ENCODE measurements at places on chromosomes 5 and 9.

GRCh38 chr5:9411142-9411541 is 134.7 kb downstream of the SEMA5A start:
- DNase-seq: no peak

DNA sequence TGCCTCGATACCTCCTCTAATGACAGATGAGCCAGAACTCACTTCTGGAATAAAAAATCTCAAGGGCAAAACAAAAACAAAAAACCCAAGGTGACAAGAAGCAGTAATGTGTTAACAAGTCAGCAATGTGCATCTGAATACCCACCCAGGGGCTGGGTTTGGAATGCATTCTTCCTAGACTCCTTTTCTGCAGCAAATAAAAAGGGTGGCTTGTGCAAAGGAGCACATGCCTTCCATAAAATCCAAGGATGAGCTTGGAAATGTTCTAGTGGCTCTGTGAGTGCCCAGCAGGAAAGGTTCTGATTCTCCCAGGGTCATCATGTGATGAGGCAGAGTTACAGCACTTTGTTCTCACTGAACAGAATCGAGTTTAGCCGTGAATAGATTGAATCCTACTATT is 599.9 kb downstream of the RAB3C start:
- DNase-seq: no peak

DNA sequence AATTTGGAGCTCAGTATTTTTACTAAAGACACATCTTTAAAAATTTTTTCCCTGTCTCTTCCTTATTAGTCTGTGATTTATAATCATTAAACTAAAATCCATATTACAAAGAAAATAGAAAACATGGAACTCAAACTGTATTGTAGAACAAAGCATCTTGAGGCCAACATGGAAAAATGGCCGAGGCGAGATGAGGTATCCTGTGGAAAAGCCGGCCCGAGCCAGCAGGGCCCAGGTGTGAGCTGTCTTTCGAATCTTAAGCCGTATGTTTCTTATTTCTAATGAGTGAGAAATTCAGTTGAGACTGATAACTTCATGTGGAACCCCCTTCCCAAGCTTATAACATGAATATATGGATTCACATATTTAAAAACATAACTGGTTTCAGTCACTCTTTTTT is 170.4 kb upstream of the OTULINL start:
- no peak for DNase-seq

DNA sequence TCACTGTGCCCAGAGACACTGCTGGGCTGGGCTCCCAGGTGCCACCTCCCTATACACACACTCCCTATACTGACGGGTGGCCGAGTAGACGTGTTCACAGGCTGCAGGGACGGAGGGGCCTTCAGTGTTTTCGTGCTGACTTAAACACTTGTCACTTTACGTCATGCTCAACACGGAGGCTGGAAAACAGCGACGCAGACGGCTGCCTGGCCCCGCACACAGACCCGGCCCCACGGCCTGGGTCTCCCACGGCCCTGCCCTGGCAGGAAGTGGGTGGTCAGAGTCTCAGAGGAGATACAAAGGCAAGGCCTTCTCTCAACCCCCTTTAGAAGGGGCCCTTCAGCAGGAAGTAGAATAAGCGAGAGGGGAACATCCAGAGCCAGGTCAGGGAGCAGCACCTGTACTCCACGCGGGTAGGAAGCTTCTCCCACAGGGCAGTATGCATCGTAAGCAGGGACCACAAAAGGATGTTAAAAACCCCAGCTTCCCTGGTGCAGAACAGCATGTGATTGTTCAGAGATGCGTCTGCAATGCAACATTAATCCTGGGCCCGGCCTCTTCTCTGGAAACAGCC is 11.9 kb upstream of the TBC1D9B start:
- DNase-seq: no peak

DNA sequence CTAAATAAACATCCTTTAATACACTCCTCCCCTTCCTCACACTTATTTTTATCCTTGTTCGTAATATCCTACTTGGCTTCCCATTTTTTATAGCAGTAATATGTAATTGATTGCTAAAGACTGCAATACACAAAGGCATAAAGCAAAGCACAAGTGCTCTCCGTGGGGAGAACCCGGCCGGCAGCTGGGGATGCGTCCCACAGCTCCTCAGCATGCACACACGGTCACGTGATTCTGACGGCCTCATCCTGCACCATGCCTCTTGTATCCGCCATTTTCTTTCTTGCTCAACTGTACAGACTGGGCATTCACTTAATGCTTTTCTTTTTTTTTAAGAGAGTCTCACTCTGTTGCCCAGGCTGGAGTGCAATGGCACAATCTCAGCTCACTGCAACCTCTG is 2.8 kb downstream of the BRD3OS start:
- no peak for DNase-seq

- no peak for DNase-seq
These were observed 21.8 kb downstream of the WHRN start for GRCh38 chr9:114483499-114483898.

DNA sequence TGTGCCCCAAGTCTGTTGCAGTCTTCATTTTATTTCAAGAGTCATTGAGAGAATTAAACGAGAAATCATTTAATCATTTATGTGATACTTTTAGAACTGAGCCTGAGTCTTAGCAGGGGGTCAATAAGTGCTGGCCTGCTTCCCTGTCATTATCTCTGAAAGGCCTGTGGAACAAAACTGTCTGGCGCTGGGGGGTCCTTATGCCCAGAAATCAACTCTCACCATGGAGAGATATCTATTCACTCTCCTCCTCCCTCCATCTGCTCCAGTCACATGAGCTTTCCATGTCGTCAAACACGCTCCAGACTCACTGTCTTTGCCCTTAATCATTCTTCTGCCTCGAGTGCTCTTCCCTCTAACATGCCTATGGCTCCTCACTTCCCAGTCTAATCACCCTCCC is 136.8 kb downstream of the ESM1 start:
- no peak for DNase-seq

DNA sequence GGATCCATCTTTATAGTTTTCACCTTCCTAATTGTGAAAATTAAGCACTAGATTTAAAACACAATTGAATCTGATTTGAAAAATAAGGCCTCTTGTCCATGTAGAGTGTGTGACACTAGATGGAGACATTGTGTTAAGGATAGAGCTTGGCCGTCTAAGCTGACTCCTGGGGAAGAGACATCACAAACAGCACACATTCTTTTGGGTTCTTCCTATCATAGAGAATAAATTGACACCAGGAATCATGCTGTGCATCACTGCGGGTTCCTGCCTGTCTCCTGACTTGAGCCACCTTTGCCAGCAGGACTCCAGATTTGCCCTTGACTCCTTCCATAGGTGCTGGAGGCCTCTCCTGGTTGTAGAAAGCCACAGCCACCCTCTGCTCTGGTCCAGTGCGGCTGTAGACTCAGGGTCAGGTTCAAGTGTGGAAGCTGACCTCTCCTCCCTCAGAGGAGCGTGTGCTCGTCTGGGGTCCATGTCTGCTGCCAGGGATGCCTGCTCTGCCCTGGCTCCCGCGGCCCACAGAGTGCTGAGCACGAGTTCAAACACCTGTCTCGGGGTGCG is 11.2 kb downstream of the ROPN1L start:
- DNase-seq: no peak

GRCh38 chr5:43973318-43973717 is 370.3 kb downstream of the NNT start:
- no peak for DNase-seq

DNA sequence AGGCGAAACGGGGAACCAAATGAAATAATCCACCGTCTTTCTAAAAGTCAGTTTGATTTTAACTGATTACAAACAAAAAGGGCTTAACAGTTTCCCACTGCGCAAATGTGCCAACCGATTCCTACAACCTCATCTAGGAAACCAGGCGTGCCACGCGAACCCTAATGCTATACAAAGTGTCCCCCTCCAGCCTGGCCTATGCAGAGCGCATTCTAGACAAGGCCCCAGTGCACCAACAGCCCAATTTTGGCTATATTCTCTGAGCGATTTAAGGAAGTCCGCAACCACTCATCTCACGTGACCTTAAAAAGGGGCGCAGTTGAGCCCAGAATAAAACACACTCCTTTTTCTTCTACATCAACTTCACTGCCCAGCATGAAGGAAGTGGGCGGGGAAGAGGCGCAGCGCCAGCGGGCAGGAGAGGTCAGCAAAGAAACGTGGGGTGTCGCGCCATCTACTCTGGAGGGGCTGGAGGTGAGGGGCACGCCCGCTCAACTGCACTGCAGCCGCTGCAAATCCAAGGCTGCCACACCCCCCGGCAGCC is 779 bp downstream of the FAM13B start:
- DNase-seq: peak; percentile 23

DNA sequence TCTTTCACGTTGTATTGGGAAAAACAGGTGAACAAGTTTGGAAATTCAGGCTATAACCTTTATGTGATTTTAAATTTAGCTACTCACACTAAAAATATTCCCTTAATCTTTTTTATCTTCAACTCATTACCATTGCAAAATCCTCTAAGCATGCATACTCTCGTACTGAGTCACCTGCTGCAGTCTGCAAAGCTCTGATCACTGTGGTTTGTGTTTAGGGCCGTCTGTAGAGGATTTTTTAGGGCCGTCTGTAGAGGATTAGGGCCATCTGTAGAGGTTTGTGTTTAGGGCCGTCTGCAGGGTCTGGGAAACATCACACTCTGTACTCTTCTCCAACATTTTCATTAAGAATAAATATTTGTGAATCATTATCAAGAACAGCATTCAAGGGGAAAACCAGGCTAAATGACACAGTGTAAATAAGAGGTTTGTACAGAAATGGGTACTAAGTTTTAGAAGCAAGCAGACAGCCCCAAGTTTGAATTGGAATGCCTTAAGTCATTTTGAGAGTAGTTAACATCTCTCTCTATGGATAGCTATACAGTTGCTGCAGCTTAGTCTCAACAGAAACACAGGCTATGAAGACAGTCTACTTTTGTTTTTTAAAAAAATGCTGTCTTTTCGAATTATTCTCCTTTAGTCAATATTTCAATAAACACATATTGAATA is 155.0 kb upstream of the TSLP start:
- DNase-seq: no peak

DNA sequence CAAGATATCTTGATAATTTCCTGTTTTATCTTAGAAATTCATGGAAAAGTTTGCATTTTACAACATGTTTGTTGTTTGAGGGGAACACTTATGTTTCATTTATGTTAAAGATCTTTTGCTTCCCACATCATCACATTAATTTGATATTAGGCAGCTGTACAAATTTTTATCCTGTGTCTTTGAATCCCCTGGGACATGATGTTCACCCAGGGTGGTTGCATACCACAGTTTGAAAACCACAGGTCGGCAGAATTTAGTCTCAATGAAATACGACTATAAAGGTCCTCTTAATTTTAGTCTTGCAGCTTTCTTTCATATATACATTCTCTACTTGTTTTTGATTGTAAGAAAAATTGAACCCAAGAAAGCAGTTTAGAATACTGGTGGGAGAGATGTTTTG is 3.7 kb downstream of the NAA35 start:
- DNase-seq: no peak

DNA sequence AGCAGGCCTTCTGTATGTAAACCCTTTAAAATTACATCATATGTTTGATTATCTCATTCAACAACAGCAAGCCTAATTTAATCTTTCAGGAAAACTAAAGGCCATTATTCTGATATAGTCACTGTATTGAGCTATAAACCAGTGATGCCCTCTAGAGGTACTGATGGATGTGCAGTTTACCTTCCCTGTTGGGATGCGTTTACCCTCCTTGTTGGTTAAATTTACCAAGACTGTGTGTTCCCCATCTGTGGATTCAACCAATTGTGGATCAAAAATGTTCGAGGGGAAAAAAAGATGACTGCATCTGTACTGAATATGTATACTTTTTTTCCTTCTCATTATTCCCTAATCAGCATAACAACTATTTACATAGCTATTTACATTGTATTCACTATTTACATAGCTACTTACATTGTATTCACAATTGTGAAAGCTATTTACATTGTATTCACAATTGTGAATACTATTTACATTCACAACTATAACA is 3.7 kb upstream of the BAAT start:
- no peak for DNase-seq

DNA sequence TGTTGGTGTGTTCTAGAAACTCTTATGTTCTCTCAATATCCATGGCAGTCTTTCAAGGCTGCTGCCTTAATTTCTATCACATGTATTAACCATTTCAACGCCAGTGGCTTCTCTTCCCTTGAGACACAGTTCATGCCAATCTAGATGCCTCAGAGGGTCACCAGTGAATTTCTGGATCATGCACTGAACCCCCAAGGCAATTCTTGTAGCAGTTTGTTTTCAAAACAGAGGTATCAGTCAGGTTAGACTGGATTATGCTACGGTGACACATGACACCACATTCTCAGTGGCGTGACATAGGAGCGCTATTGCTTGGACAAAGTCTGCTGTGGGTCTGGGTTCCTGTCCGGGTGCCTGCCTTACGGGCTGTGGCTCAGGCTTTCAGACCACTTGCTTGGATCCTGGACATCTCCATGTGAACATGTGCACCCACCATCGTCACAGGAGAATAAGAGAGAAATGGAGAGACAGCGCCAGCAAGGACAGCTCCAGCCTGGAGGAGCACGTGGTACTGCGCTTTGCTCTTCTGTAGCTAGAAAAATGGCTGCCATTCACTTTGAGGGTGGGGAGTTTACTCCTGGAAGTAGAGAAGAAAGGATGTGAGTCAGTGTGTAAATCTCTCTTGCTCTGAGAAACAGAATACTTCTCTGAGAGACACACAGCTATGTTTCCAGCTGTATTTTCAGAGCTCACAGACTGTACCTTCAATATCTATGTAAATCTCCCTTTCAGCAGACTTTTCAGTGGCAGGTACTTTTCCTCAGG is 329.3 kb upstream of the ADCY2 start:
- no peak for DNase-seq

- no peak for DNase-seq
These were observed 53.0 kb downstream of the ZNF622 start for GRCh38 chr5:16412556-16412955.

- no peak for DNase-seq
These were observed 60.4 kb upstream of the CTSL start for GRCh38 chr9:87665505-87665904.

- no peak for DNase-seq
These were observed 830 bp downstream of the S100Z start for GRCh38 chr5:76850543-76851145.

GRCh38 chr9:88303721-88304451 is 84.4 kb upstream of the SPIN1 start:
- DNase-seq: no peak

GRCh38 chr9:14958989-14959388 is 48.8 kb upstream of the FREM1 start:
- no peak for DNase-seq
